ENCODE measurements at places on chromosomes 5 and 9.

DNA sequence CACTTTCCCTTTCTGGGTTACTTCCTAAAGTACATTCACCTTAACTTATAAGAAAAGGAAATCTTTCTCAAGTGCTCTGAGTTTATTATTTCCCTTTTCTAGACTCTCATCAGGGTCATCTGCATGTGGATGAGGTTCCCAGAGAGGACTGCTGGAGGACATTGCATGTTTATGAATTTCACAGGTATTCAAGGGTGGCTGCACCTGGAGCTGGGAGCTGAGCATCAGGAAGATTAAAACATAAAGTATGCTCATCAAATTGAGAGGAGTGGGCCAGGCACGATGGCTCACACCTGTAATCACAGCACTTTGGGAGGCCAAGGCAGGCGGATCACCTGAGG, 34.7 kb upstream of the PLIN2 start:
- no peak for DNase-seq

GRCh38 chr9:16732546-16732945, 137.9 kb downstream of the BNC2 start:
- DNase-seq: no peak

- DNase-seq: no peak
Observed at GRCh38 chr5:150067405-150067960, 18.9 kb downstream of the CSF1R start.

DNA sequence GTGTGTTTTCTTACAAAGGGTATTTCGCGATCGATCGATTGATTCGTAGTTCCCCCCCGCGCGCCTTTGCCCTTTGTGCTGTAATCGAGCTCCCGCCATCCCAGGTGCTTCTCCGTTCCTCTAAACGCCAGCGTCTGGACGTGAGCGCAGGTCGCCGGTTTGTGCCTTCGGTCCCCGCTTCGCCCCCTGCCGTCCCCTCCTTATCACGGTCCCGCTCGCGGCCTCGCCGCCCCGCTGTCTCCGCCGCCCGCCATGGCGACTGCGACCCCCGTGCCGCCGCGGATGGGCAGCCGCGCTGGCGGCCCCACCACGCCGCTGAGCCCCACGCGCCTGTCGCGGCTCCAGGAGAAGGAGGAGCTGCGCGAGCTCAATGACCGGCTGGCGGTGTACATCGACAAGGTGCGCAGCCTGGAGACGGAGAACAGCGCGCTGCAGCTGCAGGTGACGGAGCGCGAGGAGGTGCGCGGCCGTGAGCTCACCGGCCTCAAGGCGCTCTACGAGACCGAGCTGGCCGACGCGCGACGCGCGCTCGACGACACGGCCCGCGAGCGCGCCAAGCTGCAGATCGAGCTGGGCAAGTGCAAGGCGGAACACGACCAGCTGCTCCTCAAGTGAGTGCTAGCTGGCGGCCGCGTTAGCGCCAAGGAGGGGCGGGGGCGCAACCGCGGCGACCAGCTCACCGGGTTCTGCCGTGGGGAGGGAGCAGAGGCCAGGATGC, 480 bp downstream of the LMNB1 start:
- no peak for DNase-seq

- DNase-seq: no peak
Observed at GRCh38 chr5:9294793-9295465, 250.9 kb downstream of the SEMA5A start.
